Smooth muscle cell of trachea (primary cell): ENCODE measurements at places on chromosomes 7 and 10. TPM values are rescaled to one million over a fixed set of nuclear protein-coding genes. Genes with fewer than 3 reads are reported as not detected.

Gene ANXA8
- total RNA-seq, result 0.15 and 0.33 TPM in 2 replicates

Gene DAGLB
- 15.6 and 16.5 TPM in 2 replicates for total RNA-seq

Gene C10orf62
- total RNA-seq, result 0.15 TPM in 1 of 2 replicates, not detected in the other

Gene THSD7A
- 0.17 and 1.6 TPM in 2 replicates for total RNA-seq

Gene MCM10
- 0.99 and 6.0 TPM in 2 replicates for total RNA-seq

Gene TMEM229A
- not detected in 2 replicates for total RNA-seq

Gene SPDYE1
- total RNA-seq, result not detected in 2 replicates

Gene TCERG1L
- not detected in 2 replicates for total RNA-seq

Gene DRGX
- total RNA-seq, result not detected in 2 replicates

Gene GARIN1A
- 1.5 TPM in 2 replicates for total RNA-seq

Gene ANK3
- total RNA-seq, result 0.99 and 4.5 TPM in 2 replicates

Gene SPRN
- total RNA-seq, result 0.87 and 3.1 TPM in 2 replicates

Gene CYP2W1
- total RNA-seq, result not detected in 2 replicates

Gene TPST1
- total RNA-seq, result 94.5 and 154 TPM in 2 replicates

Gene STEAP1B
- total RNA-seq, result 11.9 and 25.9 TPM in 2 replicates

Gene HILPDA
- 13.5 and 19.0 TPM in 2 replicates for total RNA-seq

Gene TMEM139
- 0.50 TPM in 1 of 2 replicates, not detected in the other for total RNA-seq

Gene GPR15LG
- not detected in 2 replicates for total RNA-seq

Gene ARHGEF5
- total RNA-seq, result 3.3 and 4.5 TPM in 2 replicates

Gene MSANTD7
- 13.2 and 15.9 TPM in 2 replicates for total RNA-seq

Gene CHAT
- total RNA-seq, result not detected in 2 replicates
